ENCODE measurements at places on chromosomes 5 and 9. TPM values are rescaled to one million over a fixed set of nuclear protein-coding genes. Genes with fewer than 3 reads are reported as not detected.

Gene F12
- 0.37 TPM for polyA plus RNA-seq

Gene MYMK
- polyA plus RNA-seq, result not detected

Gene CCDC192
- 1.4 TPM for polyA plus RNA-seq

Gene PRR16
- polyA plus RNA-seq, result 13.4 TPM

Gene NEUROG1
- polyA plus RNA-seq, result not detected

DNA sequence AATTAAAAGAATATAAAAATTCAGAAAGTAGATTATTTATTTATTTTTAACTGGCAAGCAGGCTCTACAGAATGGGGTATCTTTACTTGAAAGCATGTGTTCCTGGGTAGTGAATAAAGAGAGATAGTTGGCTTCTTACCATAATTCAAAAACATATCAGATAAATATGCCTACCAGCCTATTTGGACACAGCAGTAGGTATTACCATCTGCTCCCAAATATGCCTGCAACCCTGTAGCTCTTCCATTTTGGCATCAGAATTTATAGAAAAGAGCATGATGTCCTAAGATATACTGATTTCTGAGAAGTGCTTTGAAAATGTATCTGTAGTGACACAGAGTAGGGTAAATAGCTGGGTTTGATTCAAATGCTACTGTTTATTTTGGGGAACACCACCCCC is 1300.5 kb upstream of the DMAC1 start:
- DNase-seq, result no peak

GRCh38 chr5:17151686-17152085 is 65.7 kb upstream of the BASP1 start:
- DNase-seq, result no peak

- no peak for DNase-seq
Observed at GRCh38 chr5:82975396-82975795, 101.8 kb downstream of the TMEM167A start.

DNA sequence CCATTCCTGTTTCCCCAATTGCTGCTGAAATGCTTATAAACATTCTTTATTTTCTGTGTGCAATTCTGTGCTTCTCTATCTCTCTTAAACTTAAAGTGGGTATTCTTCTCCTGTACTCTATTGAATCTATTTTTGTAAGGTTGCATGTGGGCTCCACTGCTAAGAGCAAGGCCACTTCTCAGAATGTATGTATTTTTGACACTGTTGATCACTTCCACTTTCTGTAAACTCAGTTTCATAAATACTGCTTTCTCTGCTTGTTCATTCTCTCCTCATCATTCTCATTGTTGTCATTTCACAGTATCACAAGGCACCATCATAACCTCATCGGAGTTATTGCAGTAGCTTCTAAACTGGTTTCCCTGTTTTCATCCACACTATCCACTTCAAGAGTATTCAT is 483.0 kb upstream of the CDH18 start:
- no peak for DNase-seq

GRCh38 chr9:72038408-72038807 is 22.0 kb downstream of the C9orf57 start:
- DNase-seq, result no peak

- no peak for DNase-seq
Observed at GRCh38 chr9:124908098-124908497, 32.8 kb downstream of the GOLGA1 start.

DNA sequence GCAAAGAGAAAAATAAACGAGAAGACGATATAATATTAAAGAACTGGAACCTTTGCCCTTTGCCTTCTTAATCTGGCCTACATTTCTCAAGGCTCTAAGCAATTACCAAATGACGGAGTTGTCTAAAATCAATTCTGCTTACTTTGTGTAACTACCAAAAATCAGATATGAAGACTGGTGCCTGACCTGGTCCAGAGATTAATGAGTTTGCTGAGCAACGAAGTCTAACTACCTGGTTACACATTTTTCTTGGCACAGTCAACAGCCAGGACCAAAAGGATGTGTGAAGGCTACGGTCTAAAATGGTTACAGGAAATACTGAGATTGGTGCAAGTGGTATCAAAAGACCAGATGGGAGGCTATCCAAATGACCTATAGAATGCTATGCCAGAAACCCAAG is 17.8 kb upstream of the IFNE start:
- DNase-seq, result no peak

DNA sequence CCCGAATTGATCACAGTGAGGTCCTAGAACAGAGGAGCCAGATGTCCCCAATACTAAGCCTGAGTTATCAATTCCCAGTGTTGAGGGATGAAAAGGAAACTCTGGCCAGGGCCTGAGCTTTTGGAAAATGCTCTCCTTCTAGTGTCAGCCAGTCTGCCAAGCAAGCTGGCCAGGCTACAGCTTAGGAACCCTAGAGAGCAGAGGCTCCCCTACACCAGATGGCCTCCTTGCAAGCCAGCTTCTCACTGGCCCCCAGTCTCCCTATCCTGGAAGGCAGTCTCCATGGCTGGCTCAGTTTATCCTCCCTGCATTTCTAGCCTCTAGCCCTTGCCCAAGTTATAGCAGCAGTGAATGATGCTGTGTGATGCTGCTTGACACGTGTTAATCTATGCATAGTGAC is 204.7 kb upstream of the WWC1 start:
- no peak for DNase-seq

DNA sequence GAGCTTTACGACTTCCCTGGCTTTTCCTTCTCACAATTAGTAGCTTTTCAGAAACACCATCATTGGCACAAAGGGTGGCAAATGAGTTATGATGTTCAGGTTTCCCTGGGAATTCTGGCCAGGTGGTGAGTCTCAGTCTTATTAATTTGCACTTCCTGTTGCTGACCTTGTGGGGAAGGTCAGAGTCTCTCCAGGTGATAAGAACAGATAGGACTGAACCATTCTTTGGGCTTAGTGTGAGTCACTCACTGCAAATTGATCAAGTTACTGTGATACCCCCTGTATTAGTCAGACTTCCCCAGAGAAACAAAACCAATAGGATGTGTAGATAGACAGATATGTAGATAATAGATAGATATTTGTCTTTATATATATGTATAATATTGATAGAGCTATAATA is 53.8 kb upstream of the RANBP3L start:
- DNase-seq, result no peak

DNA sequence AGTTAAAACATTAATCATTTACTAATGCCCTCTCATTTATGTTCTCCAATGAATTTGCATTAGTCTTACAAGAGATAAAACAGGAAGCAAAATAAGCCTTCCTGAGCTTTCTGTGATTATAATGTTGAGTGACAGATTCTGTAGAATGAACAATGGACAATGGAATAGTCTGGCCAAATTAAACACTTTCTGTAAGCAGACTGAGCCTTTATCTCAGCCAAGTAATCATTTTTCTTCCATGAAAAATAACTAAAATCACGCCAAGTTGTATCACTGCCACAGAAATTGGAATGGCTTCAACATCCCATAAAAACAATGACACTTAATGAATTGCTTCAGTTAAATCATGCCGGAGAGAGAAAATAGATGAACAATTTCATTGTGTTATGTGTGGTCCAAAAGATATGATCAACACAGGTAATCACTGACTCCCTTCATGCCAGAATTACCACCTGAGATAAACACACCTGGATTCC is 63.0 kb downstream of the TSSK1B start:
- DNase-seq, result no peak

DNA sequence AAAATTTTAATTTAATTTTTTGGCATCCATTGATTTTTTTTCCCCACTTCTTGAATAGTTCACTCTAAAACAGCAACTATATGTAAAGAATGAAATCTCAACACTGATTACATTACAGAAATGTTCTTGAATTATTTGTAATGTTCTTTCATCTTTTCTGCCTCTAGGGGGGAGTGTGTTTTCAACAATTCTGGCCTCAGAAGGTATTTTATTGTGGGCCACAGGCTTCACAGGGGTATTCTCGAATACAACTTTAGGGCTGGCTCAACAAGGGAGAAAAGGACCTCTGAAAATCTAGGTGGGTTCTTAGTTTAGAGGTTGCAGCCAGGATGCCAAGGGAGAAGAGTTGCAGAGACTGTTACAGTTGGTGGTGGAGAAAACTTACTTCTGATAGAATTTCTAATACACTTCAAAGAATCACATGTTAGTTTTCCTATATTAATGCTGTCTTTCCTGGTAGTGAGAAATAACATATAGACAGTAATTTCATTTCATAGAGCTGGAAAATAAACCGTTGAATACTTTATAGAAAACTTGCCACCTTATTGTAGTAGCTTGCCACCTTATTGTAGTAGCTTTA is 3.6 kb upstream of the NPR3 start:
- no peak for DNase-seq

DNA sequence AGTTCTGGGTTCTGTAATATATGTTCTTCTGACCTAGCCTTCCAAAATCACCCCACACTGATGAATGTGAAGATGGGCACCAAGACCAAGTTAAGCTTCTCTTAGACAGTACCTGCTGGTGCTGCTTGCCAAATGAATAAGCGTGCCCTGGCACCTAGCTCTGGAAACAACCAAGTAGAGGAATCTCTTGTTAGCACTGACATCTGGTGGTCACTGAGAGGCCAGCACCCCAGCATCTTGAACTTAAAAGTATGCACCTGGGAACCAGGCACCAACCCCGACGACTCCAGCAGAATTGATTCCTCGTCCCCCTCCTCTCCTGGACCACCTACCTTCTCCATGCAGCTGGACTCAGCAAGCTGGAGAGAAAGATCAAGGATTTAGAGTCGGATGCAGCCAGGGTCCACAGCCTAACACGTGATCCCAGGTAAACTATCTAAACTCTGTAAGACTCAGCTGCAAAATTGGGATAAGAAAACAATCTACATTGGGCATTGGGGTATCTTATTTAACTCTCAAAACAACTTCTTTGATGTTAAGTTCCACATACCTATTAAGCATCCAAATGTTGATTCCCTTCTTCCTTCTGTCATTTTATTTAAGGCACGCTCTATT is 89.8 kb downstream of the SLC1A3 start:
- peak; percentile 52 for DNase-seq

- DNase-seq, result no peak
Observed at GRCh38 chr5:5792106-5792505, 369.6 kb downstream of the ICE1 start.

DNA sequence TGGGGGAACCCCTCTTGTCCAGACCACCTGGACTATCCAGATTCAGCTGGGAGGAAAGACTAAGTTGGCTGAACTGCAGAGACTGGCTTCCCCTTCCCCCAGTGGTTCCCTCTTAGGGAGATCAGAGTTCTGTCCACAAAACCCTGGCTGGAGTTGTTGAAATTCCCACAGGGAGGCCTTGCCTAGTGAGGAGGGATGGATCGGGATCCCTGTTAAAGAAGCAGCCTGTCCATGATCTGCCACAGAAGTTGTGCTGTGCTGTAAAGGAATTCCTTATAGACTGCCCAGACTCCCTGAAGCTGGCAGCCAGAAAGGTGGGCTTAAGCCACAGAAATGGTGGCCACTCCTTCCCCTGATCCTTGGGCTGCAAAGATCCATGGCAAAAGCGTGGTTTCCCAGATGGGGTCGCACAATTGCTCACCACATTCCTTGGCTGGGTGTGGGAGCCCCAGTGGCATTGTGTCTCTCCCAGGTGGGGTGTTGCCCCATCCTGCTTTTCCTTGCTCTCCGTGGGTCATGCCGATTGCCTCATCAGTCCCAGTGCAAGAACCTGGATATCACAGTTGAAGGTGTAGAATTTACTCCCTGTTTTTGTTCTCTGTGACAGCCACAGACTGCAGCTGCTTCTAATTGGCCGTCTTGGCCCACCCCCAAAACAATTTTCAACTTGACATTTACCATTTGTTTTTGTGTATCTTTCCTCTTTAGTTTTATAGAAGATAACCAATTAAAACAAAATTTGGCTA is 342.4 kb downstream of the FGF10 start:
- no peak for DNase-seq

All from left lung (tissue), 14 donors.